ENCODE measurements at places on chromosomes 1 and 21. TPM values are rescaled to one million over a fixed set of nuclear protein-coding genes. Genes with fewer than 3 reads are reported as not detected.

DNA sequence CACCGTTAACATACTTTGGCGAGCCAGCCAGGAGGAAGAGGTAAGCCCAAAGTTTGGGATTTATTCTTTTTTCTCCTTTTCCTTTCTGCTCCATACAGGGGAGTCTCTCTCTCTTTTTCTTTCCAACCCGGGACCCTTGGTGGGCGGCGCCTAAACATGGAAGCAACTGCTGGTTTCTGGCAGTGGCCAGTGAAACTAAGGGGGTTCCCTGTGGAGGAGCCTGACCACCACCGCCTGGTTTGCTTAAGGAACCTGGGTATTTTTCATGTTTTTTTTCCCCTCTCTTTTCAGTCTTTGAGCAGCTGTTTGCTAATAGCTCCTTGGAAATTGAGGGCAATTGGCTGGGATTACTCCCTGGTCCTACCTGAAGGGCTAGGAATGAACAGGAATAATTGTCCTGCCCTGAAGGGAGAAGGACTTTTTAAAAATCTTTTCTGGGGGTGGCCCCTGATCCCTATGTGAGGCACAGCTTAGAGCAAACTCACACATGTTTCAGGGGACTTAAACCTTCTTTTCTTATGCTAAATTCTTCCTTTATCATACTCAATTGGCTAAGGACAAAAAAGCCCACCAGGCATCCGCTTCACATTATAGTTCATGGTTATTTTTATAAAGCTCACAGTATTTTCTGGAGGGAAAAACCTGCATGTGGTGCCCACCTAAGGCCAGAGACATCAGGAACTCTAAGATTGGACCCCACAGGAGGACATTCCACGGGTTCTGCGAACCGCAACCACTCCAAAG, 61.3 kb upstream of the PLD5 start:
- no peak for DNase-seq

CAPN8 gene
- not detected for total RNA-seq

DNA sequence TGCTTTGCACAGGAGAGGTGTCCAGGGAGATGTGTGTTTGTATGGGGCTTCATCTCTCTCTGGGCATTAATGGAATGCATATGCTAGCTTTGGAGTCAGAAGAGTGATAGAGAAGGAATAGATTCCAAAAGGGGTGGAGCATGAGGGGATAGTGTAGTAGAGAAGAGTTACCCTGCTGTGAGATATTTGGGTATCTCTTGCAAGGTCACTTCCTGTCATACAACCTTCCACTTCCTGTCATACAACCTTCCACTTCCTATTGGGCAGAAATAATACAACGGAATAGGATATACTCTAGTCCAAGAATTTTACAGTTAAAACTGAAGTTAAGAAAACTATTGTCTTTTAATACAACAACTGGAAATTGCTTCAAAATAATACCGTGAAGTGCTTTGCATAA, 351.8 kb upstream of the FMN2 start:
- no peak for DNase-seq

- DNase-seq: no peak
Measured at GRCh38 chr1:116321766-116322175, 51.3 kb upstream of the ATP1A1 start.

- DNase-seq: no peak
Measured at GRCh38 chr1:201096041-201096461, 16.2 kb downstream of the CACNA1S start.

- DNase-seq: no peak
Measured at GRCh38 chr1:198922638-198923430, 284.0 kb downstream of the PTPRC start.
